Heart right ventricle (tissue), 16 donors: ENCODE measurements at places on chromosomes 3 and 15. TPM values are rescaled to one million over a fixed set of nuclear protein-coding genes. Genes with fewer than 3 reads are reported as not detected.

GRCh38 chr3:117252208-117252607 is 542.6 kb downstream of the TUSC7 start:
- DNase-seq: no peak

- DNase-seq: no peak
These were observed 476.3 kb downstream of the RBMS3 start for GRCh38 chr3:29757054-29757777.

DNA sequence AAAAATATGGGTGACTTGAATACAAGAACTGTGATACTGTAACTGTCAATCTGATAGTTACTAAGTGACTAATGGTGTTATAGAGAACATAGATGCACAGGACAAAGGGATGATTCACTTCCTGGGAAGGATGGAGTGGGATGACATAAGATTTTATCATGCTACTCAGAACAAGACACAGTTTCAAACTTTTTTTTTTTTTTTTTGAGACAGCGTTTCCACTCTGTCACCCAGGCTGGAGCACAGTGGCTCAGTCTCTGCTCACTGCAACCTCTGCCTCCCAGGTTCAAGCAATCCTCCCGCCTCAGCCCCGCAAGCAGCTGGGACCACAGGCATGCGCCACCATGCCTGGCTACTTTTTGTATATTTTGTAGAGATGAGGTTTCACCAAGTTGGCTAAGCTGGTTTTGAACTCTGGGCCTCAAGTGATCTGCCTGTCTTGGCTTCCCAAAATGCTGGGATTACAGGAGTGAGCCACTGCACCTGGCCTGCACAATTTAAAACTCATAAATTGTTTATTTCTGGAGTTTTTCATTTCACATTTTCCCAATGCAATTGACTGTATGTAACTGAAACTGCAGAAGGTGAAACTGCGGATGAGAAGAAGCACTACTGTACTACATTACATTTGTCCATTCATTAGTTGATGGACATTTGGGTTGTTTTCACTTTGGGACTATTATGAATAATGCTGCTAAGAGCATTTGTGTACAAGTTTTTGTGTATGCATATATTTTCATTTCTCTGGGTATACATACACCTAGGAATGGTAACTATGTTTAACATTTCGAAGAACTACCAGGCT is 40.6 kb downstream of the ADIPOQ start:
- DNase-seq: no peak

DNA sequence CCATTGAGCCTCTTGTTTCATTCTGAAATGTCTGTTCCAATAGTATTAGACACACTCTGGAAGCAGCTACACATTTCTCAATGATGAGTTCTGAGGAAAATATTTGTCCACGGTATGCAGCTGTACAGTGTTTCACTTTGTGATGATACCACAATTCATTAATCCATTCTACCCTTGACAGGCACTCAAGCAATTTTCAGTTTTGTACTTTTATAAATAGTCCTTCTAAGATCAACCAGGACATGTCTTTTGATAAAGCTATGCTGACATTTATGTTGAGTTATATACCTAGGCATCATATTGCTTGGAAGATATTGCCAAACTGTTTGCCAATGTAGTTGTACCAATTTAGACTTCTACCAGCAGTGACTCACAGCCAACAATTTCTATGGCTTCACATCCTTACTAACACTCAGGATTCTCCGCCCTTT is 165.1 kb upstream of the COL8A1 start:
- DNase-seq: no peak

DNA sequence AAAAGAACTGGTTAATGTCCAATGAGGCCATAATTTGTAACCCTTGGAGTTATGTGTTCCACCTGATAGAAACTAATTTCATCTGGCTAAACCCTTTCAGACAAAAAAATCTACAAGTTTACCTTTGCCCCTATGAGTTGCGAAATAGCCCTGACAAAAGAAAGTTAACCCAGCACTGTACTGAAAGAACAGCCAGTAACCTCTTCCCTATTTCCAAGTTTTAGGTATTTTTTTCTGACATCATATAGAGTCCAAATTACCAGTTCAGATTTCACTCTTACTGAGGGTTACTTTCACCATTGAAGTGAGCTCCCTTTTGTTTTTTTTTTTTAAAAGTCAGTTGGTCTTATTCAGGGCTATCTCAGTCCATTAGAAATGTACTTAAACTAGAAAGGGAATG is 42.8 kb upstream of the PTPRG start:
- no peak for DNase-seq

- DNase-seq: no peak
These were observed 60.3 kb downstream of the MAP6D1 start for GRCh38 chr3:183764847-183765731.

GRCh38 chr15:62848632-62849050 is 193.9 kb upstream of the TPM1 start:
- no peak for DNase-seq

- no peak for DNase-seq
These were observed 7.4 kb downstream of the ZNF197 start for GRCh38 chr3:44632193-44632592.

- DNase-seq: no peak
These were observed 67.4 kb upstream of the TLE3 start for GRCh38 chr15:70164910-70165715.

- DNase-seq: no peak
These were observed 212.3 kb upstream of the NECTIN3 start for GRCh38 chr3:110859336-110859735.

- no peak for DNase-seq
These were observed 302.2 kb upstream of the NR2E3 start for GRCh38 chr15:71508081-71508682.

- DNase-seq: no peak
These were observed 241.1 kb downstream of the ZNF385D start for GRCh38 chr3:21509731-21510470.

DNA sequence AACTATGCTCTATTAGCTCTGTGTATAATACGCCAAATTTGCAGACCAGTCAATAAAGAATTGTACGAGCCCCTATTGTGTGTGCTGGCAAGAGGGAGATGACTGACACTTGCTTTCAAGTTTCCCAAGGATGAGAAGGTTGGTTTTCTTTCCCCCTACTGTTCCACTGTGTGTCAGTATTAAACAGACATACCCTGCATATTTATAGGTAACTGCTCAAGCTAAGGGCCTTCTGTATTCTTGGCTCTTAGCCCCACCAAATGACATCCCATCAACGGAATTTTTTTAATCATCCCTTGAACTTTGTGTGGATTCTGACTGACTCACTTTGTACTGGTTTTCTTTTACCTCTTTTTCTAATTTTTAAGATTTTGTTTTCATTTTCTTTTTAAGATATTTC is 60.6 kb upstream of the GYG1 start:
- no peak for DNase-seq

- no peak for DNase-seq
These were observed 93.2 kb downstream of the MAGI1 start for GRCh38 chr3:65945480-65945879.

- no peak for DNase-seq
These were observed 92.1 kb upstream of the SEC13 start for GRCh38 chr3:10413041-10413440.

GRCh38 chr15:73028831-73029451 is 23.3 kb upstream of the NEO1 start:
- DNase-seq: no peak

DNA sequence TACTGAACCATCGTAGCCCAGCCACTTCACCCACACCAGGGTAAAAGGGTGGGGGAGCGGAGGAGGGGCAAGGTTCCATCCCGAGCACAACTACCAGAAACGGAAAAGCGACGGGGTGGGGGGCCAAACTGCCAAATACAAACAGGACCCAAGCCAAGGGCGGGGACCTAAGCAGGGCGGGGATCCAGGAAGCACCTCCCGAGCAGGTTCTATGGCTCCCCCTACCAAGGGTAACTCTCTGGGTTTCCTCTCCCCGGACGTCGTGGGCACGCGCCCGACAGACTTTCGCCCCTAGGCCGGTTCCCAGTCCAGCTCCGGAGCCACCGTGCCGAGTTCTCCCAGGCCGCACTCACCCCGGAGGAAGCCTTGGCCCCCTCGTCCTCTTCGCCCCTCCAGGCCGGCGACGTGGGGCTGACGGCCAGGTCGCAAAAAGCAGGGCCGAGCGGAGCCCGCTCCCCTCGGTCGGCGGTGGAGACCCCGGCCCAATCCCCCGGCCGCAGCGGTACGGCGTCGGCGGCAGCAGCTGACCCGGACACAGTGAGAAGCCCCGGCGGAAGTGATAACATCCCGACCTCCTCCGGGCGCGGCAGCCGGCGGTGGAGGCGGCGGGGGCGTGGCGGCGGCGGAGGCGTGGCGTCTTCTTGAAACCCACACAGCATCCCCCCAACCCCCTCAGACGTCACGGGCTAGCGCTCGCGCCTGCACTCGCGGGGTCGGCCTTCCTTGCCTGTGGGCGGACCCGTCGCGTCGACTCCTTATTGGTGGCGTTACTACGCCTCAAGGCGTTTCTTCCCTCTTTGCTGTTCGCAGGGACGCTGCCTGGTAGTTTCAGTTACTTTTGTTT is at the start of gene BNIP2:
Gene BNIP2 (minus strand): TSS at position 539 of the 844 bp plus-strand sequence. CDS start 6,863 bp downstream, outside the sequence.
- peak; percentile 99 for DNase-seq

DNA sequence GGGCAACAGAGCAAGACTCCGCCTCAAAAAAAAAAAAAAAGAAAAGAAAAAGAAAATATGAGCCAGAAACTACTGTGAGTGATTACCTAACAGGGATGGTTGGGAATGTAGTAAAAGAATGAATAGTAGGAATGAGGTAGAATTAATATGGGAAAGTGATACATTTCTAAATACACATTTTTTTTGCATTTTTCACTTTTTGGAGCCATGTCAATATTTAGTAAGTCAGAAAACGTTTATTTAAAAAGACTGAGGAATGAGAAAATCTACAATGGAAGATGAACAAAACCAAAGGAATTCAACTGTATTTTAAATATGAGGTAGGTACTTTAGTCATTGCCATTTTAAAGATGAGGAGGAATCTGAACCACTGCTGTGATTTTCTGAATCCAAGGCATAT is 817.2 kb upstream of the CADM2 start:
- DNase-seq: no peak

DNA sequence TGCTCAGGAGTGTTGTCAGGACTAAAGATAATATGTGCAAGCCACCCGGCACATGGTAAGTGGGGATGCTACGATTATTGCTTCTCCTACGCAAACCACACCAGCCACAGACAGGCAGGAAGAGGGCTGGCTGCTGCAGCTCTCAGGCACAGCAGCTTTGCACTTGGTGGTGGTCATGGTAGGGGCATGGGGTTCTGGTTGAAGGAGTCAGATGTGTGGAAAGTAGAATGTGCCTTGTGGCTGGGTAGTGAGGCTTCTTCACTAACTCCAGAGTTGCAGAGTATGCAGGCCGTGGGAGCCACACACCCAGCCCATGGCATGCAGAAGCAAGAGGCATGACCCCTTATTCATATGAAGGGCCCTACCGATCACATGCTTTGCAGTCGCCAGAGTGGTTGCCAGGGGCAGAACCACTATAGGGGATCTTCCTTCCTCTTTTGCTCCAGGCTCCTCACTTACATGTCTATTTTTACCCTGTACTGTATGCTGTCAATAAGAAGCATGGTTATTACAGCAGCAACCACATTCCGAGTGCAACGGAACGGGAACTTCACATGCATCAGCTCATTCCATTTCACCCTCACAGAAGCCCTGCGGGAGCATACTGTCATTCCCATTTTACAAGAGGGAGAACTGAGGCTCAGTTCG is 59.2 kb upstream of the HERC1 start:
- no peak for DNase-seq

DNA sequence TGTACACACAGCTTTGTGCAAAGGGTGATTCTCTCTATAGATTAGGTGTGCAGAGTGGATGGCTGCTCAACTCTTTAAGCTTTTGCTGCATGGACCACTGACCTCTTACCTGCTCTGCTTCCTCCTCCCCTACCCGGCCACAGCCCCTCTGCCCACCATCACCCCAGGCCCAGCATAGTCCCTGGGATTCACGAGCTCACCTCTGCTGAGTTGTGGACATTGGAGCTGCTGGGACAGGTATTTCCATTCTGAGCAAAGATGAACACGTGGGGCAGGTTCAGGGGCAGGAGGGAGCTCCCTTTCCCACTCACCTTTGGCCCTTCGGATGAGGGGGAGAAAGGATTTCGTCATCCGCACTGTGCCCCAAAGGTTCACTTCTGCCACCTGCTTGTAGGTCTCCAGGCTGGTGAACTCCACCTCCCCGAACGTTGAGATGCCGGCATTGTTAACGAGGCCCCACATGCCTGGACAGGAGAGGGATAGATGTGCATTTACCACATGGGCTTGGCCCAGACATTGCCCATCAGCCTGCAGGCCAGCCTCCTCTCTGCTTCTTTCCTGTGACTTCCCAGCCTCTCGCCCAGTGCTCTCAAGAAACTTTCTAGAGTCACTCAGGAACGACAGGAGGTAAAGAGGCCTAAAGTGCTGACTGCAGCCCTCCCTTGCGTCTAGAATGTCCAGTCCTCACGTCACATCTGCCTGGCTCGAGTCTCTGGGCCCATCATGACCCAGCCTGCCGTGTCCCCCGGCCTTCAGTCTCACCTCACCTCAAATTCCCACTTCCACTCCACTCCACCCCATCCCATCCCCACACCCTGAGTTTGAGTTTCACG is 41.6 kb downstream of the BDH1 start:
- no peak for DNase-seq

- no peak for DNase-seq
These were observed 165.1 kb downstream of the ZNF621 start for GRCh38 chr3:40689837-40690236.

GRCh38 chr3:116824208-116824607 is 114.6 kb downstream of the TUSC7 start:
- DNase-seq: no peak

DNA sequence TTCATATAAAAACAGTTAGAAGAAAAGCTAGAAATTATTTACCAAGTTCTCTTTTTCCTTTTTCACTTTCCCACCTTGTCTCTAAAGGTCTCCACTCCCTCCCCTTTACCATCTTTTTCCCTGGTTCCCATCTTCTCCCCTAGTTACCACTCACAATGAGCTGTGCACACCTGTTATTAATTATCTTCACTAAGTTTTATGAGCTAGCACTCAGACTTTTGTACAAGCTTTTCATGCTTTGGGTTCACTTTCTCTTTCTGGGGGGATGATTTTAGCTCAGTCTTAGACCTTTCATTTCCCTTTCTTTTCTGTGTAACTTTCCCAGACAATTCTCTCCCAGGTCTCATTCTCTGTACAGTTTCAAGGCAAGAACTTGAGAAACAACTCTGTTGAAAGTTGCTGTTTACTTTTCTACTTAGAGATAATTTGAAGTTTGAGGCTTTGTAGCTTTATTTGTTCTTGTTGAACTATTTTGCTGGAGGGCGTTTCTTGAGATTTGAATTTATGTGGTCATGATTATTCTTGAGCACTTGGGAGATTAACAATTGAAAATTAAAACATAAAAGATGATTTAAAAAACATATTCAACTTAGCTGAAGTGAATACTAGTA is 24.0 kb upstream of the AADAC start:
- DNase-seq: no peak

Gene TMEM212
- not detected for total RNA-seq

Gene AQP9
- 1.00 TPM for total RNA-seq

Gene HESX1
- total RNA-seq: not detected

Gene WNT7A
- total RNA-seq: not detected

Gene SAMD7
- total RNA-seq: not detected

Gene ZNF860
- total RNA-seq: not detected

Gene TRIM42
- not detected for total RNA-seq

Gene GAP43
- 0.52 TPM for total RNA-seq

Gene FBXL2
- 2.5 TPM for total RNA-seq

Gene GOLGA6B
- total RNA-seq: not detected

Gene CPNE9
- total RNA-seq: not detected

Gene MINDY4B
- total RNA-seq: not detected

Gene LRRIQ4
- not detected for total RNA-seq

Gene CORO2B
- total RNA-seq: 2.9 TPM

Gene LTK
- 1.1 TPM for total RNA-seq

Gene DPPA2
- not detected for total RNA-seq
